ENCODE measurements at places on chromosomes 2 and 18. TPM values are rescaled to one million over a fixed set of nuclear protein-coding genes. Genes with fewer than 3 reads are reported as not detected.

KLHL41 gene
- total RNA-seq, result 0.99 TPM

SEC11C gene
- 22.0 TPM for total RNA-seq

GALNT14 gene
- not detected for total RNA-seq

USP34 gene
- 131 TPM for total RNA-seq

FOXD4L1 gene
- total RNA-seq, result not detected

ALPP gene
- total RNA-seq, result not detected

DYNAP gene
- total RNA-seq, result not detected

TTC27 gene
- 9.8 TPM for total RNA-seq

DNA sequence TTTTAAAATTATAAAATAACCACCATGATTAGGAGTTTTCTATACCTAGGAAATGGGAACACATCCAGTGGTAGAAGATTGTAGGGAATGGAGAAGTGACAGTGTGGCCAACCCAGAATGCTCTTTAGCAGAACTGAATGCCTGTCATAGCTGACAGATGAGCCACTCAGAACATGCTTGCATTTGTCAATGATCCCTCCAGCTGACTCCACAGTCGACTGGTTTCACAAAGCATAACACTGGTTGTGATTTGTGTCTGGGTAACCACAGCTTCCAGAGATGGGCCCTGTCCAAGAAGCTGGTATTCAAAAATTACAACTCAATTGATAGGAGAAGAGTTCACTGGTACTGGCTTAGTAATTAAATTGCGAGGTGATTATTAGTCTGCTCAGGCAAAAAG is 9.0 kb upstream of the CTIF start:
- H3K36me3 ChIP-seq, result no peaks in the 10 kb centered on the region
- DNase-seq, result no peak

- no peak overlapping the region for H3K27ac ChIP-seq
- no peaks in the 10 kb centered on the region for H3K27me3 ChIP-seq
- DNase-seq, result no peak
- H3K36me3 ChIP-seq, result no peaks in the 10 kb centered on the region
- peaks cover 12% of the 10 kb centered on the region for H3K4me1 ChIP-seq
These were observed 10.7 kb upstream of the ADCY3 start for GRCh38 chr2:24930768-24931167.

DNA sequence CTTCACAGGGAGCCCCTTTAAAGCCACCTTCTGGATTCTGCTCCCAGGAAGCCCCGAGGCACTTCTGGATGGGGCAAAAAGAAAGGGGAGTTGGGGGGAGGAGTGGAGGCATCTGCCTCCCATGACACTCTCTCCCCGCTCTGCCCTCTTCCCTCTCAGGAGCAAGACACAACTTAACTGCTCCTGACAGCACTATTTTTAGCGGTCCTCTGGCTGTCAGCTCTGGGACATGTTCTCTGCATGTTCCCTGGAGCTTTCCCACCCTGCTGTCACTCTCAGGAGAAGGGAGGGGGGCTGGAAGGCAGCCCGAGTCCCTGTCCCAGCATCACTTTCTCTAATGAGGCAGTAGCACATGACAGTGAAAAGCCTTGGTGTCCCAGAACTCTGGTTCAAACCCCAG is 32.3 kb downstream of the PLB1 start:
- H3K4me1 ChIP-seq, result no peaks in the 10 kb centered on the region
- H3K4me3 ChIP-seq, result no peak overlapping the region
- no peaks in the 10 kb centered on the region for H3K27me3 ChIP-seq
- H3K36me3 ChIP-seq, result no peaks in the 10 kb centered on the region
- DNase-seq, result no peak
- H3K27ac ChIP-seq, result no peak overlapping the region

DNA sequence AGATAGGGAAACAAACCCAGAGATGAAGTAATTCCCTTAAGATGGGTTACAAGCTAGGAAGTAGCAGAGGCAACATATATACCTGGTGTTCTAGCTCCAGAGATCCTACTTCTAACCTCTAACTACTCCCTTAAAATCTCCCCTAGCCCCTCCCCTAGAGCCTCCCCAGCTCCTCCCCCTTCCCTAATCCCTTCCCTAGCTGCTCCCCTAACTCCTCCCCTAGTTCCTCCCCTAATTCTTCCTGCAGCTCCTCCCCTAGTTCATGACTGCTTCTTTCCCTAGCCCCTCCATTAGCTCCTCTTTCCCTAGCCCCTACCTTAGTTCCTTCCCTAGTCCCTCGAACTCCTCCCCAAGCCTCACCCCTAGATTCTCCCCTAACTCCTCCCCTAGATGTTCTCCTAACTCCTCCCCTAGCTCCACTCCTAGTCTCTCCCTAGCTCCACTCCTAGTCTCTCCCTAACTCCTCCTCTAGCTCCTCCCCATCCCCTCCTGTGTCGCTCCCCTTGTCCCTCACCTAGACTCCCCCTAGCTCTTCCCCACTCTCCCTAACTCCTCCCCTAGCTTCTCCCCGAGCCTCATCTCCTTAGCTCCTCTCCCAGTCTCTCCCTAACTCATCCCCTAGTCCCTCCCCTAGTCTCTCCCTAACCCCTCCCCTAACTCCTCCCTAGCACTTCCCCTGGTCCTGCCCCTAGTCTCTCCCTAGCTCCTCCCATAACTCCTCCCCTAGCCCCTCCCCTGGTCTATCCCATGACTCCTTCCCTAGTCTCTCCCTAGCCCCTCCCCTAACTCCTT is 108.9 kb downstream of the CD226 start:
- no peaks in the 10 kb centered on the region for H3K36me3 ChIP-seq
- no peak overlapping the region for H3K27ac ChIP-seq
- H3K4me3 ChIP-seq, result no peak overlapping the region
- DNase-seq, result no peak

GRCh38 chr2:2660789-2661355 is 329.8 kb upstream of the MYT1L start:
- no peaks in the 10 kb centered on the region for H3K36me3 ChIP-seq
- H3K4me3 ChIP-seq, result no peak overlapping the region
- peaks cover 33% of the 10 kb centered on the region for H3K4me1 ChIP-seq
- H3K27me3 ChIP-seq, result no peaks in the 10 kb centered on the region
- H3K27ac ChIP-seq, result no peak overlapping the region
- no peak for DNase-seq

- DNase-seq, result no peak
- H3K27me3 ChIP-seq, result no peaks in the 10 kb centered on the region
- H3K27ac ChIP-seq, result no peak overlapping the region
- H3K4me3 ChIP-seq, result no peak overlapping the region
- H3K4me1 ChIP-seq, result no peaks in the 10 kb centered on the region
These were observed 38.7 kb downstream of the SDC1 start for GRCh38 chr2:20186078-20186854.

DNA sequence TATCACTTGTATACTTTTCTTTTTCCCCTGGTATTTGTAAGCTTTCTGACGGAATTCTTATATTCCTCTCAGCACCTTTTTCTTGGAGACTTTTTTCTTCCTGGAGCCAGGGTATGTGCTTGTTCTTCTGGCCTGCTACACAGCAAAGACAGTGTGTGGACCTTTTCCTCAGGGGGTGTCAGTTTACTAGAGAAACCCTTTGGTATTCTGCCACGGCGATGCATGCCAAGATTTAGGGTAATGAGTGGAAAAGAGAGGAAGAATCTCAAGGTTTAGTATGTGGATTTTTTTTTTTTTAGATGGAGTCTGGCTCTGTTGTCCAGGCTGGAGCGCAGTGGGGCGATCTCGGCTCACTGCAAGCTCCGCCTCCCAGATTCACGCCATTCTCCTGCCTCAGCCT is 152.2 kb downstream of the PHLPP1 start:
- H3K27ac ChIP-seq, result no peak overlapping the region
- H3K4me3 ChIP-seq, result no peak overlapping the region
- no peaks in the 10 kb centered on the region for H3K36me3 ChIP-seq
- H3K4me1 ChIP-seq, result peaks cover 1% of the 10 kb centered on the region
- DNase-seq, result no peak

GRCh38 chr2:147683380-147683779 is 161.4 kb upstream of the ACVR2A start:
- no peak overlapping the region for H3K27ac ChIP-seq
- no peaks in the 10 kb centered on the region for H3K4me1 ChIP-seq
- peak; percentile 45 for DNase-seq
- H3K36me3 ChIP-seq, result no peaks in the 10 kb centered on the region

DNA sequence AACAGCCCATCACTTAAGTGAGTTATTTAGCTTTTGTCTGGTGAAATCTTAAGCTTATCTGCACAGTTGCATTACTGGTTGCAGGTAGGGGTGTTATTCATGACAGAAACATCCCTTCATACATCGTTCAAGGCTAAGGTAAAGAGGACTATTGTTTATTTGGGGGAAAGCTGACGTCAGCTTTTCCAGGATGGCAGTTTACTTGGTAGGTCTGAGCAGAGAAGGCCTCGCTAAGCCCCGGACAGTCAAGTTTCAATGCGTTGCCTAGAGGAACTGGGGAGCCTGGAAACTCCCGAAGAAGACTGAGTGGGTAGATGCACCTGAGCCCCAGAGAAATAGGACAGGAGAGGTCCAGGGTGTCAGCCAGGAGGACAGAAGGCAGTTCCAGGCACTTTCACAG is 2.2 kb downstream of the RNU4ATAC start:
- peaks cover 62% of the 10 kb centered on the region for H3K4me1 ChIP-seq
- H3K27ac ChIP-seq, result peak overlapping the region; percentile 2
- no peaks in the 10 kb centered on the region for H3K36me3 ChIP-seq
- no peak for DNase-seq
- H3K27me3 ChIP-seq, result no peaks in the 10 kb centered on the region

- H3K27ac ChIP-seq, result no peak overlapping the region
- no peaks in the 10 kb centered on the region for H3K36me3 ChIP-seq
- H3K27me3 ChIP-seq, result no peaks in the 10 kb centered on the region
- no peaks in the 10 kb centered on the region for H3K4me1 ChIP-seq
- H3K4me3 ChIP-seq, result no peak overlapping the region
These were observed 82.8 kb upstream of the SEC11C start for GRCh38 chr18:59056706-59057492.

DNA sequence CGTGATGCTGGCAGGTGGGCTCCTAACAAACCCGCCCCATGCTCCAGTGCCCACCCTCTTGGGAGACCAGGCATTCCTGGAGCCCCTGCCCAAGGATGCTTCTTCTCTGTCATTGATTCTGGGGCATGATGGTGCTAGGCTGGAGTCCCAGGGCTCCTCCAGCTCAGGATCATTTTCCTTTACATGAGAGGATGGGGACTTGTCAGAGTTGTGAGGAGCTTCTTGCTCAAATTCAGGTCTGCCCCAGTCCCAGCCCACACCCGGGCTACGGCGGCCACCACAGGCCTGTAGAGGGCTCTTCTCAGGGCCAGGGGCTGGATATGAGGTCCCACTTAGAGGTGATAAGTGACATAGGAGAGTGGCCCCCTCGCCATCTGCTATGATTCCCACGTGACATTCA is 141.1 kb upstream of the COPS8 start:
- no peaks in the 10 kb centered on the region for H3K4me1 ChIP-seq
- no peaks in the 10 kb centered on the region for H3K27me3 ChIP-seq
- no peaks in the 10 kb centered on the region for H3K36me3 ChIP-seq
- no peak overlapping the region for H3K4me3 ChIP-seq

- no peak overlapping the region for H3K27ac ChIP-seq
- DNase-seq, result no peak
- no peaks in the 10 kb centered on the region for H3K36me3 ChIP-seq
- no peak overlapping the region for H3K4me3 ChIP-seq
- no peaks in the 10 kb centered on the region for H3K27me3 ChIP-seq
These were observed 155.0 kb downstream of the ARHGAP15 start for GRCh38 chr2:143284087-143284675.

- no peaks in the 10 kb centered on the region for H3K4me1 ChIP-seq
- H3K4me3 ChIP-seq, result no peak overlapping the region
- H3K36me3 ChIP-seq, result no peaks in the 10 kb centered on the region
- no peaks in the 10 kb centered on the region for H3K27me3 ChIP-seq
- H3K27ac ChIP-seq, result no peak overlapping the region
These were observed 101.5 kb downstream of the VWA3B start for GRCh38 chr2:98188351-98189046.

Measured in esophagus muscularis mucosa (tissue), 4 donors.